Activated naive CD4-positive, alpha-beta T cell treated with anti-CD3 and anti-CD28 coated beads for 36 hours (primary cell): ENCODE measurements at places on chromosomes 2 and 18. TPM values are rescaled to one million over a fixed set of nuclear protein-coding genes. Genes with fewer than 3 reads are reported as not detected.

DNA sequence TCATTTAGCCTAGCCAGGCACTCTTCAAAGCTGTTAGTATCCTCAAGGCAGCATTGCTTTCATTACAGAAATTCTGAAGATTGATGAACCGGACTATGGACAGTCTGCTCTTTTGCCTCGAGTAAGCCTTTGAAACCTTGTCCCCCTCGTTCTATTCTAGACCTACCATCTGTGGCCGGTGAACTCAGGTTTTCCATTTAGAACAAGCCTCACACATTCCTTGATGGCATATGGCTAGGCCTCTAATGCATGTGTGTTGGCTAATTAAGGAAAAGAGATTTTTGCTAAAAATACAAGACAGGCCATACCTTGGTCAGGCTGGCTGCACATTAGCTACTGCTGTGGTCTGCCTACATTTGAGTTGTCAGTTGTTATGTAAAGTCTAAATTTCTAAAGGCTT is 111.8 kb downstream of the CERS6 start:
- DNase-seq: no peak

Gene AOX1
- total RNA-seq: 0.45 TPM

Gene RHBDD1
- 42.6 TPM for total RNA-seq

GRCh38 chr2:190973726-190974628 is 40.0 kb downstream of the STAT1 start:
- DNase-seq: no peak

- DNase-seq: no peak
Observed at GRCh38 chr2:175003875-175004729, 1.1 kb downstream of the CHN1 start.

- no peak for DNase-seq
Observed at GRCh38 chr2:182705761-182706160, 10.3 kb upstream of the DNAJC10 start.

- DNase-seq: no peak
Observed at GRCh38 chr2:168466190-168466737, 10.2 kb downstream of the CERS6 start.
